ENCODE measurements at places on chromosomes 1 and 21.

GRCh38 chr1:167409183-167409582, 109.1 kb downstream of the CD247 start:
- peak; percentile 18 for DNase-seq

GRCh38 chr1:195141294-195141693, 1466.9 kb downstream of the KCNT2 start:
- DNase-seq = no peak

GRCh38 chr1:102089791-102090190, 93.1 kb upstream of the OLFM3 start:
- DNase-seq = no peak

DNA sequence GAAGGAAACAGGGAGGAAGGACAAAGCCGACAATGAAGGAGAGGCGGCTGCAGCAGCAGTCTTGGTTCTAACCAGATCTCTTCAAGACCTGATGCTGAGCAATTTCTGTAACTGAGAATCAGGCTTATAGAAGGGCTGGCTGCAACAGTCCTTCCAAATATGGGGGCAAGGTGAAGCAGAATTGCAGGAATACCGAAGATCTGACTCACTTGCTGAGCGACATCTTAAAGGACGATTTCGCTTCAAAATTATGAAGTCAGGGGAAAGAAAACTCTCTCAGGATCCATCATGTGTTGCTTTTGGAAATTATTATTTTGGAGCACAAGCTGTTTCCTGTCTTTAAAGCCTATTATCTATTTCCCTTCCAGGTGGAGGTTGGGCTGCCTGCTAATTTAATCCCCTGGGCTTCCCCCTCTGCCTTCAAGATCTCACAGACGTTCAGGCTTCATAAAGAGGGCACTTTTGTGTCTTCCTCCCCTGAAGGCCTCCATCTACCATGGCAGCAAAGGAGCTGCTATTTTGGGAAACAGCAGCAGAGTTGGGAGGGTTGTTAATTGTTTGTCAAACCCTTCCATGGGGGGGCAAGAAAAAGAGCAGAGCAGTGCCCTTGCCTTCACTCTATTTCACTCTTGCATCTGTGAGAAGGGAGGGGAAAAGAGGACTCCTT, 10.8 kb upstream of the IER5 start:
- DNase-seq = no peak

DNA sequence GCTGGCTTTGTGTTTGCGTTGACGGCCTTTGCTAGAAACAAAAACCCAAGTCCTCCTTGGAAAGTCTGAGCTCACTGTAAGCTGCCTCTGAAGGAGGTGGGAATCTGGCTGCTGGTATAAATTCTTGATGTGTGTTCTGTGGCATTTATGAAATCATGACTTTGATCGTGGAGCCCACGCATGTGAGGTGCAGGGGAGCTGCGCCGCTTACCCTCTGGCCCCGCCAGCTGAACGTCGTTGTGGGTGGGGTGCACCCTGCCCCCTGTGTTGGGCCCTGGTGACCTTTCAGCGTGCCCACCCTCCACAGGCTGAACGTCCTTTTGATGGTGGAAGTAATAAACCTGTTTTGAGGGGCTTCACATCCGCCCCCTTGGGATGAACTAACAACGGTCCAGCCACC, 21.2 kb upstream of the DIP2A start:
- no peak for DNase-seq

DNA sequence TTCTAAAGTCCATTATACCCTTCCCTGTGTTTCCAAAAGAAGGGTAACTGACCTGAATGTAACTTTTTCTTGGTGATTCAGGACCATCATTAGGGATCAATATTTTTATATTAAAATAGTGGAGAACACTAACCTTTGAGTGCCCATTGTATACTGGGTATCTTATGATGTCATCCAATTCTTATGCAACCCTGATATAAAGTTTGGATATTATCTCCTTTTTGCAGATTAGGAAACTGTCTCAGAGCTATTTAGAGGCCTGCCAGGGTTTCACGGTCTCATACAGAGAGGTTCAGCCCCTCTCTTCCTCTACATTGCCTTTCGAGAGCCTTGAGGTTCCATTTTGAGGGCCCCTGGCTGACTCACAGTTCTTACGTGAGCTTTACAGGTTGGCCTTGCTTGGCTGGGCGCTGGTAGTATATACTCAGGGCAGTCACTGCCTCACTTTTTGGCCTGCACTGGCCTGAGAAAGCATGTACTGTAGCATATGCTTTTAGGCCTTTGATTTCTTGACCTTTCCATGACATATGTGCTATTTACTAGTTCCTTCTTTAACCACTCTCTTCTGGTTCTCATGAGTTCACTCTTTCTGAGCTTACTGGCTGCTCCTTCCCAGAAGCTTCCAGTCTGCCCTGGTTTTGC, 15.7 kb upstream of the FOXO6 start:
- no peak for DNase-seq

- no peak for DNase-seq
Observed at GRCh38 chr1:178025613-178026356, 55.9 kb upstream of the SEC16B start.

DNA sequence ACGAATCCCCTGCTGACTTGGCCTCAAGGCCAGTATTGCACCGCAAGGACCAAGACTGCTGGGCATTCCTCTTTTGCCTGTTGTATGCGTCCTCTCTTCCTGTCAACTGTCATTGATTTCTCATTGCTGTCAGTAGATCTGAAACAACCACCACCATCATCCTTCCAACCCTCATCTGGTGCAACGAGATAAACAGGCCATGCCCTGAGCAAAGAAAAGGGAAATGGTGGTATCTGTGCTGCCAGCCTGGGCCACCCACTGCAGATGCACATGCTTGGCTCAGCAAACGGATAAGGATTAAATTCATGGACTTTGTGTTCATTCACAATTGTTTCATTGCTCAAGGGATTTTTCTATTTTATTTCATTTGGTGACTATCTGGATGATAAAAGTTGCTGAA, 13.6 kb downstream of the OXCT2 start:
- DNase-seq = no peak

DNA sequence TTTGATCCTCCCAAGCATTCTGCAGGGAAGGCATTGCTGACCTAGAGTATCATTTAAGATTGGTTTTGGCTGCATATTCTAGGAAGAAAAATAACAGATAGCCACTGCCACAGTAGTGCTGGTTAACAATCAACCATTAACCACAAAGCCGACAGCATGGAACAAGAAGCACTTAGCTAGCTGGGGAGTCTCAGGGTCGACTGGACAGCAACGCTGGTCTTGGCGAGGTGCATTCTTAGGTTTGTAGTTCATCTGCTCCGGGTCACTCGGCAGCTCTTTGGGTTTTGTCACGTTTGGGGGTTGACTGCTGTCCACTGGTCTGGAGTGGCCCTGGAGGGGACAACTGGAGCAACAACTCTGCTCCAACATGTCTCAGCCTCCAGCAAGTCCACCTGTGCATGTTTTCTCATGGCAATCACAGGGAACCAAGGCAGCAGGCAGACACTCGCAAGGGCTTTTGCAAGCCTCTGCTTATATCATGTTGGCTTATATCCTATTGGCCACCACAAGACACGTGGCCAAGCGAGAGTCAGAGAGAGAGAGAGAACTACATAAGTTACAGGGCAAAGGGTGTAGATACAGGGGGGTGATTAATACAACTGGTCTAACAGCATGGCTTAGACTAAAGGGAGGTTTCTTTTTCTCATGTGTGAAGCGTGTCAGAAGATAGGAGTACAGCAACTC, 99.5 kb downstream of the LACTBL1 start:
- DNase-seq = no peak

DNA sequence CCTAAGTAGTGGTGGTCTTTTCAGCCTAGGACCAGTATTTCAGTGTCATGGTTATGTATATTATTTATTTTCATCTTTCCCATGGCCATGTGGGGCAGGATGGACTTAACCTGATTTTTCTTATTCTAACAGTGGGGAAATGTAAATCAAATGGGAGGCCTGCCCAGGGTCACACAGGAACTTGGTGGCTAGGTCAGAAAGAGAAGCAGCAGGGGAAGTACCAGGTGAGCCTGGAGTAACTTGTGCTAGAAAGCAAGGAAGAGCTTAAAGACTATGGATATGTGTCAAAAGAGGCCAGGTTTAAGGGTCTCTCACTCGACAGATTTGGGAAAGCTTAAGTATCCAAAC, 936 bp downstream of the ZFP69B start:
- DNase-seq = no peak

DNA sequence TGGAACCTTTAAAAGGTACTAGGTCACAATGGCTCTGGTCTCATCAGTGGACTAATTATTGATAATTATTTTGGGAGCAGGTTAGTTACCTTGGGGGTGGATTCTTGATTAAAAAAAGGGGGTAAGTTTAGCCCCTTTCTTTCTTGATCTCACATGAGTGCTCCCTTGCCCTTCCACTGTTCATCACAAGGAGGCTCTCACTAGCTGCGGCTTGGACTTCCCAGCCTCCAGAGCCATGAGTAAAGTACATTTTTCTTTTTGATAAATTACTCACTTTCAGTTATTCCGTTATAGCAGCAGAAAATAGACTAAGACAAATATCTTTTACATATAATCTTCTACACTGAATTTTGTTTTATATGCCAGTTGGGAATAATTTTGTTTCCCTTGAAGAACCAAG, 254.8 kb upstream of the DEPDC1 start:
- no peak for DNase-seq

GRCh38 chr21:26147535-26147934, 23.0 kb downstream of the APP start:
- no peak for DNase-seq

- no peak for DNase-seq
Observed at GRCh38 chr1:213622365-213623063, 365.3 kb upstream of the PROX1 start.

DNA sequence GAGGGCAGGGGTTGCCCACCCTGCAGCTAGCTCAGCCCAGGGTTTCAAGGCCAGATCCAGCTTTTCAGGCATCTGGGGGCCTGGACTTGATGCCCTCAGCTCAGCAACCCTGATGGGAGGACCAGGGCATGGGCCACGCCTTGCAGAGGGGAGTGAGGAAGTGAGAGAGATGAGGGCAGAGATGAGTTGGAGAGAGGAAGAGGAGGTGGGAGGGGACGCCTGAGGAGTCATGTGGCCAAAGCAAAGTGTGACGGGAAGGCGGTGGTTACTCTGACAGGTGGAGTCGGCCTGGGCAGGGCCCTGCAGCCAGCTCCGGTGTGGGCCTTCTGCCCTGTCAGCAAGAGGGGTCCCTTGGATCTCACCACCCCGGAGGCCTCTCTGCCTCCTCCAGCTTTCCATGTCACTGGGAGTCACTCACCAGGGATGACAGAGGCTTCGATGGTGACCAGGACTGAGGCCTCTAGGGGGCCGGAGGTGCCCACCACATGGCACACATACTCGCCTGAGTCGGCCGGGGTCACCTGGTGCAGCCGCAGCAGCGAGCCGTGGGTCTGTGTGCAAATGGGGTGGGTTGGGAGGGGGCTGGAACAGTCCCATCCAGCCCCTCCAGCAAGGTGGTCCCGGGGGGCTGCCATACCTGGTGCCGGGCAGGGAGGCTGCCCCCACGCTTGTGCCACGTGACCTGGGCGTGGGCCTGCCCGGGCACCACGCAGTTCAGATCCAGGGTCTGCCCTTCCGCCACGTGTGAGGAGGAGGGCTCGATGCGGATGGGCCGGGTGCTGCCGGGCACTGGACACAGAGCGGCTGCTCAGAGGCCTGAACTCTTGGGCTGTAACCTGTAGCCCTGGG, 40.4 kb downstream of the LDLRAD2 start:
- DNase-seq = peak; percentile 10

GRCh38 chr1:189336115-189337100, 1141.3 kb downstream of the BRINP3 start:
- DNase-seq = no peak

DNA sequence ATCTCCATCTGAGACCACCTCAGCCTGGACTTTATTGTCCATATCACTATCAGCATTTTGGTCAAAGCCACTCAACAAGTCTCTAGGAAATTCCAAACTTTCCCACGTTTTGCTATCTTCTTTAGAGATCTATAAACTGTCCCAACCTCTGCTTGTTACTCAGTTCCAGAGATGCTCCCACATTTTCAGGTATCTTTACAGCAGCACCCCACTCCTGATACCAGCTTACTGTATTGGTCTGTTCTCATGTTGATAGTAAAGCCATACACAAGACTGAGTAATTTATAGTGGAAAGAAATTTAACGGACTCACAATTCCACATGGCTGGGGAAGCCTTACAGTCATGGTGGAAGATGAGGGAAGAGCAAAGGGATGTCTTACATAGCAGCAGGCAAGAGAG, 465.4 kb upstream of the PBX1 start:
- no peak for DNase-seq

- no peak for DNase-seq
Observed at GRCh38 chr1:54421101-54421504, 14.9 kb upstream of the SSBP3 start.

- no peak for DNase-seq
Observed at GRCh38 chr21:40853956-40854688, 7.2 kb upstream of the DSCAM start.

DNA sequence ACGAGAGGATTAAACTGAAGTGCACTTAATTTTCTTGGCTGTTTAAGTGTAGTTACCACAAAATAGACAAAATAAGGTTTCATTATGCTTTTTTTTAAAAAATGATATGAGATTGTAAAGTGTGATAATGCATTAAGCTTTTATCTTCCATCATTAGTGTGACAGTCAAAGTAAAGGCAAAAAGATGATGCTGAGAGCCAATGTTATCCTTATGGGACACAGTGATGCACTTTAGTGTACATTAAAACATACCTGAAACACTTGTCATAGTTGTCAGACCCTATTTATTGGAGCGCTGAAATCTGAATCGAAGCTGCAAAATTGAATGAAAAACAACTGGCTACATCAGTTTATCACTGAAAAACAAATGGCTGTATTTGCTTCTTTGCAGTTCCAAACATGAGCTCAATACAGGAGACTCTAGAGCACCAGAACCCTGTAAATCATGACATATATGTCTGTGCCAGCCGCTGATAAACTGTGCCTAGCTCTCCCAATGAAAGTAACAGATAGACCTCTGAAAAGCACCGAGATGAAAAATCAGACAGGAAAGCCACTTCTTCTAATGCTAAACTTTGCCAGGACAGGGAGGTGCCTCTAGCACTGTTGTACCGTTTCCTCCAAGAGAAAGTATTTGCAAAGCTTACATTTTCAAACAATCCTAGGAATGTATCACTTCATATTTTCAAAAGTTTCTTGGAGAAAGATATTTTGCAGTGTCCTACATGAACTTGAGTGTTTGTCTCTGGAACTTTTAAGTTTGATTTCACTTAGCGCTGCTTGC, 120.7 kb upstream of the TMPRSS15 start:
- no peak for DNase-seq

- DNase-seq = no peak
Observed at GRCh38 chr1:218456444-218456843, 111.3 kb downstream of the TGFB2 start.

DNA sequence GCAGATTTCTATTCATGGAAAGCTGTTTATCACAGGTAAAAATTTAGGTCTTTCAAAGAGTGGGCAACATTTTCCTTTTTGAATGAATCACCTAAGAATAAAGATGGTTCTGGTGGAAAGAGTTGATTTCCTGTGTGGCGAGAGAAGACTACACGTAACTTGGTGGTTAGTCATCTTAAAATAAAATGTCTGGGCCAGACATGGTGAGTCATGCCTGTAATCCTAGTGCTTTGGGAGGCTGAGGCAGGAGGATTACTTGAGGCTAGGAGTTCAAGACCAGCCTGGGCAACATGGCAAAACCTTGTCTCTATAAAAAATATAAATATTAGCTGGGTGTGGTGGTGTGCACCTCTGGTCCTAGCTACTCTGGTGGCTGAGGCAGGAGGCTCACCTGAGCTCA, 65.7 kb downstream of the DISP1 start:
- DNase-seq = no peak

Measured in CD4-positive, alpha-beta T cell treated with Interleukin-10 for 1 hour (primary cell).